ENCODE measurements at places on chromosomes 11 and 22. TPM values are rescaled to one million over a fixed set of nuclear protein-coding genes. Genes with fewer than 3 reads are reported as not detected.

WT1 gene
- 3.6 TPM for total RNA-seq

DNA sequence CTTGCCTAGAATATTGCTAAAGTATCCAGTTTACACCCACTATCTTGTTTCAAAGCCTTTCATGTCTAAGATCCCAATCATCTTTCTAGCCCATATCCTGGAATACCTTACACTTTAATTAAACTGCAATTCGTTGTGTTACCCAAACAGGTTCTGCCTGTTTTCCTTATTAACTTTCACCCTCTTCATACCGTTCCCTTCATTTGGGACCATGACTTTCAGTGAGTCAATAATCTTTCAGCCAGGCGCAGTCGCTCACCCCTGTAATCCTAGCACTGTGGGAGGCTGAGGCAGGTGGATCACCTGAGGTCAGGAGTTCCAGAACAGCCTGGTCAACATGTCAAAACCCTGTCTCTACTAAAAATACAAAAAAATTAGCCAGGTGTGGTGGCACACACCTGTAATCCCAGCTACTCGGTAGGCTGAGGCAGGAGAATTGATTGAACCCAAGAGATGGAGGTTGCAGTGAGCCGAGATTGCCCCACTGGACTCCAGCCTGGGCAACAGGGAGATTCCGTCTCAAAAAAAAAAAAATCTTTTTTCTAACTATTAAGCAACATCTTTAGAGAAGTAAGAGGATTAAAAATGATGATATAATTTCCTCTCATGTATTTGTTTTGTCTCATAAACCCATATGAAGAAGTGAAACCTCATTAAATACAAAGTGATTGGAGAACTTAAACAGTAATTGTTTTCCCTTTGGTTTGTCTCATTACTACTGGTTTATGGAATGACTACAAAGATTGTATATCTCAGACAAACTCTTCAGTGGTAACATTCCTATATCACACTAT is 20.7 kb downstream of the DMC1 start:
- no peak for DNase-seq

OR5AN1 gene
- total RNA-seq = not detected

GLB1L2 gene
- 10.3 TPM for total RNA-seq

C11orf87 gene
- not detected for total RNA-seq

PLA2G6 gene
- 39.0 TPM for total RNA-seq

DNA sequence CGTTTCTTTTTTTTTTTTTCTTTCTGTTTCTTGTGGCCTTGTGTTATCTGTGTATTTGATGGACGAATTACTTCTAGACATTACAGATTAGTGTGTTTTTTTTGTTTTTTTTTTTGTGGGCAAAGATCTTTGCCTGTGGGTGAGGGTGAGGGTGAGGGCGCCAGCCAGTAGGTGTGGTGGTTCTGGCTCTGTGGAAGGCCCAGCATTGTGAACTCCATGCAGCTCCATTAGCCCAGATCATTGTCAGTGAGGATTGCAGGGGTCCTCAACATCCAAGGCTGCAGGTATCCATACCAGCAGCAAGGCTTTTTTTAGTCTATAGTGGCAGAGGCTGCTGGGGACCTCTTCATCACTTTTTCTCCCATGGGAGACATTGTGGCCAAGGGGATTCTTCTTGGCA is 13.7 kb downstream of the BIRC2 start:
- no peak for DNase-seq

- no peak for DNase-seq
Measured at GRCh38 chr11:86914865-86915519, 40.2 kb downstream of the FZD4 start.

MS4A12 gene
- total RNA-seq = not detected

- DNase-seq = no peak
Measured at GRCh38 chr11:23564370-23564769, 704.1 kb upstream of the CCDC179 start.

- no peak for DNase-seq
Measured at GRCh38 chr22:39229688-39230260, 15.0 kb downstream of the PDGFB start.

DNA sequence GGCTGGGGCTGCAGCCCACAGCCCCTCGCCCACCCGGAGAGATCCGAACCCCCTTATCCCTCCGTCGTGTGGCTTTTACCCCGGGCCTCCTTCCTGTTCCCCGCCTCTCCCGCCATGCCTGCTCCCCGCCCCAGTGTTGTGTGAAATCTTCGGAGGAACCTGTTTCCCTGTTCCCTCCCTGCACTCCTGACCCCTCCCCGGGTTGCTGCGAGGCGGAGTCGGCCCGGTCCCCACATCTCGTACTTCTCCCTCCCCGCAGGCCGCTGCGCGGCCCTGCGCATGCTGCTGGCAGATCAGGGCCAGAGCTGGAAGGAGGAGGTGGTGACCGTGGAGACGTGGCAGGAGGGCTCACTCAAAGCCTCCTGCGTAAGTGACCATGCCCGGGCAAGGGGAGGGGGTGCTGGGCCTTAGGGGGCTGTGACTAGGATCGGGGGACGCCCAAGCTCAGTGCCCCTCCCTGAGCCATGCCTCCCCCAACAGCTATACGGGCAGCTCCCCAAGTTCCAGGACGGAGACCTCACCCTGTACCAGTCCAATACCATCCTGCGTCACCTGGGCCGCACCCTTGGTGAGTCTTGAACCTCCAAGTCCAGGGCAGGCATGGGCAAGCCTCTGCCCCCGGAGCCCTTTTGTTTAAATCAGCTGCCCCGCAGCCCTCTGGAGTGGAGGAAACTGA is 731 bp downstream of the GSTP1 start:
- DNase-seq = peak; percentile 56

DNA sequence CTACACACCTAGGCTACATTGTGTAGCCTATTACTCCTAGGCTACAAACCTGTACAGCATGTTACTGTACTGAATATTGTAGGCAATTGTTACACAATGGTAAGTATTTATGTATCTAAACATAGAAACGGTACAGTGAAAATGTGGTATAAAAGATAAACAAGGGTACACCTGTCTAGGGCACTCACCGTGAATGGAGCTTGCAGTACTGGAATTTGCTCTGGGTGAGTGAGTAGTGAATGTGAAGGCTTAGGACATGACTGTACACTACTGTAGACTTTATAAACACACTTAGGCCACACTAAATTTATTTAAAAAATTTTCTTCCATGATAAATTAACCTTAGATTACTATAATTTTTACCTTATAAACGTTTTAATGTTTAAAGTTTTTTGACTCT is 171.7 kb upstream of the NCAM1 start:
- DNase-seq = no peak

DNA sequence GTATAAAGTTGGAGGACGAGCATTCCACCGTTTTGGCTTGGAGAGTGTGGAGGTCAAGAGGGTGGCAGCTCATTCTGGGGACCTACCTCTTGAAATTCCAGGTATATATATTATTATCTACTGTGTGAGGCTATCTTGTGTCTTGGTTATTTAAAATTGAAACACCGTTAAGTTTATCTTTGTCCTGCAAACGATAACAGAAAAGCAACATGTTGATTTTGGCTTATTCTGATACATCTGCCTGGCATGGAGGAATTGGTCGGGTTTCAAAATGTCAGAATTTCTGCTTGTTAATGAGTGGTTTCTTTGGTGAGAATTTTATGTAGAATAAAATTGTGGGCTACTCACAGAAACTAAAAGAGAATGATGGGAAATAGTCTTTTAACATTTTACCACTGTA is 54.4 kb downstream of the SVIP start:
- DNase-seq = no peak

DNA sequence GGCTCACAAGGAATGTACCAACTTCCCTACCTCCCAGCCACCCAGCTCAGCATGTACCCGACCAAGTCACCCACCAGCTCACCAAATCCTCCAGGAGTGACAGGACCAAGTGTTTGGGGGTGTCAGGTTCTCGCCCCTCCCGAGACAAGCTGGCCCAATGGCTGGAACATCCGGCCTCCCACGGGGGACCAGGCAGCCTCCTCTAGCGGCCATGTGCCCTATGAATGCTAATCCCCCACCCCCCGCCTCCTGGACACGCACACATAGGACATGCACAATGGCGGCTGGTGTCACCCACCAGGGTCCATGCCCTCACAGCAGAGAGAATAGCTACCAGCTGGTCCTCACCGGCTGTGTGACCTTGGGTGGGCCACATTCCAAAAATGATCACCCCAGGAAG is 151.0 kb downstream of the MN1 start:
- DNase-seq = no peak

GRCh38 chr11:115065314-115065713 is 387.0 kb downstream of the NXPE2 start:
- DNase-seq = no peak

OR51B5 gene
- total RNA-seq = 0.29 TPM

DNA sequence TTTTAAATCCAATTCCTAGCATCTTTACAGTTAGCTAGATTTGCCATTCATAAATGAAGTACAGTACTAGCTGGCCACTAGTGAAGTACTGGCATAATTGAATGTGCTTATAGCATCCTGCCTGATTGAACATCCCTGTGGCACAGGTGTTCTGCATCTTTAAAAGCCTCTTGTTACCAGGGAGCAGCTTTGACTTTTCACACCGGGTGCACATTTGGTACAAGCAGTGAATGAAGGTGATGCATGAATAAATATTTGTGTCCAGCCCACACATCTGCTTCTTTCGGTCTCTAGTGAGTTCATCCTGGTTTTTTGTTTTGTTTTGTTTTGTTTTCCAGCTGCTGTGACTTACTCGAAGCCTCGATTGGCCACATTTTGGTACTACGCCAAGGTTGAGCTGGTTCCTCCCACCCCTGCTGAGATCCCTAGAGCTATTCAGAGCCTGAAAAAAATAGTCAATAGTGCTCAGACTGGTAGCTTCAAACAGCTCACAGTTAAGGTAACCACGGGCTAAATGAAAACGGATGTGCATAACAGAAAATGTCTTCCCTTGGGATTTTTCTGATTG is 5.3 kb downstream of the ATP5MG start:
- no peak for DNase-seq

DNA sequence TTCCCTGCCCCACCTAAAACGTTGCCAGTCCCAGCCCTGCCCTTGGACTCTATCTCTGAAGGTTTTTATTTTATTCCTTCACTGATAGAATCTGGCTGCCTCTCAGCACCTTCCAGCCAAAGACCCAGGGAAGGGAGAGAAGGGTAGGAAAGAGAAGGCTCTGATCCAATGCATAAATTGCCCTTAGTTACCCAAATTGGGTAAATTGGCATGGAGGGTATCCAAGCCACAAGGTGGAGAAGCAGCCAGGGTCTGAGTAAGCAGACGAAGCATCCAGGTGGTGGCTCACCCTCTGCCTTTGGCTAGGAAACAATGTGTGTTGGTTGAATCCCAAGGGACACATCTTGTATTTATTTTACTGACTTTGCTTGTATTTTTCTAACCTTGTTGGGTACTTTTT is 89.0 kb downstream of the FEZ1 start:
- DNase-seq = no peak

GRCh38 chr11:125468852-125469251 is 27.2 kb downstream of the FEZ1 start:
- no peak for DNase-seq

DNA sequence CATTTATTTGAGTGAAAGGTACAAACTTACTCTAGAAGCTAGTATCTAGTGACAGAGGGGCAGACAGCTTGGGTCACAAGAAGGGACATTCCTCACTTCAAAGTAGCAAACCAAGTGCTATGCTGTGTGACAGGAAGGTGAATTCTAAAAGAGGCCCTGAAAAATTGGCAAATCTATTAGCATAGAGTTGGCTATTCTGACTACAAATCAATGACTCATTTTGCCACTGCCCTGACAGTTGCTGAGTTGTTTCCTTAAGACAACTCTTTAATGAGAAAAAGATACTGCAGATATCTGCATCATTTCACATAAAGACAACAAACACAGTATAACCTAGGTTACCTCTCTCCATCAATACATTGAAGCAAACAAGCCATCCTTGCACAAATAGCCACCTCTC is 524.0 kb upstream of the LRRC4C start:
- no peak for DNase-seq

DNA sequence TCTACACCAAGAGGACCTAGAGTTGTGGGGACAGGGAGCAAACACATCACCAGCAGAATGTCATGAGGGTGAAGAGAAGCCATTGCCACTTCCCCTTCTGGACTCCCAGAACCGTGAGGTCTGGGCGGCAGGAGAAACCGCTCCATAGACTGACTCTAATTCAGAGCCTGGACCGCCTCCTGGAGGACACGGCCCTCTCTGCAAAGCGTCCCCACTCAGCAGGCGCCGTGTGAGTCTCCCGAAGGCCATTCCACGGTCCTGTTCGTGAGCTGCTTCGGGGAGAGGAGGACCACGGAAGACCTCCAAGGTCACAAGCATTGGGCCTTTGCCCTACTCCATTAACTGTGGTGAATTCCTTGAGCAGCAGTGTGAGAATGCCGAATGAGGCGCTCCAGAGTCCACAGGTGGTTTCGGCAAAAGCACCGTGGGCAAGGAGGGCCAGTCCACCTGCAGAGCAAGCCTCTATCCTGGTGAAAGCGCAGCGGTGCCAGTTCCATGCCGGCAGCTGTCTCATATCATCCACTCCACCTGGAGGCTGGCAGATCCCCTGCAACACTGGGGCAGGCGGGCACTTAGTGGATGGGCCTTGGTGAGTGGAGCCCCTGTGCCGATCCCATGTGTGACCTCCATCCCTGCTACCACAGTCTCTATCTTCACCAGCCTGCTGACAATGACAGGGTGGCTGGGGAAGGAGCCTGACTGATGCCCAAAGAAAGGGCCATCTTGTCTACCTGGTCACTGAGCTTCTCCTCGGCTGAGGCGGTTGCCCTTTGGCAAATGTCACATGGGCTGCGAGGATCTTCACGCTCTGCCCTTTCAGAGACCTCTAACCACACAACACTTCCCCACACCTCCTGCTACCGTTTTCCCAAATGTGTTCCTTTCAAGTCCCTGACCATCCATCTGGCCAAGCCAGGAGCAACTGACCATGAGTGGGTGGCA is 7.5 kb downstream of the C11orf21 start:
- no peak for DNase-seq

GRCh38 chr11:118621071-118621783 is 13.8 kb downstream of the PHLDB1 start:
- peak; percentile 89 for DNase-seq

- DNase-seq = no peak
Measured at GRCh38 chr22:23002612-23003180, 67.6 kb upstream of the GNAZ start.

DNA sequence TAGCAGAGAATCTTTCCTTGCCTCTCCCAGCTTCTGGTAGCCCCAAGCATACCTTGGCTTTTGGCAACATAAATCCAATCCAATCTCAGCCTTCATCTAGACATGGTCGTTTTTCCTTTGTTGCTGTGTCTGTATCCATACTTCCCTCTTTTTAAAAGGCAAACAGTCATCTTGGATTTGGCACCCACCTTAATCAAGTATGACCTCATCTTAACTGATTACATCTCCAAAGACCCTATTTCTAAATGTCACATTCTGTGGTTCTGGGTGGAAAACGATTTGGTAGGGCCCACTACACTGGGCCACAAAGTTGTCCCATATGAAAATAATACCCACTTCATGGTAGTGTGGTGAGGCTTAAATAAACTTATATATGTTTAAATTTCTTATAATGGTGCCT is 852 bp downstream of the BUD13 start:
- DNase-seq = no peak

- no peak for DNase-seq
Measured at GRCh38 chr22:48039326-48039725, 1276.9 kb downstream of the TBC1D22A start.

- DNase-seq = no peak
Measured at GRCh38 chr22:35846804-35847203, 129.1 kb downstream of the APOL5 start.
